CD8-positive, alpha-beta T cell (primary cell): ENCODE measurements at places on chromosomes 13 and 19.
A peak's percentile ranks its signal among the peaks of the same experiment; 100 is the strongest.

DNA sequence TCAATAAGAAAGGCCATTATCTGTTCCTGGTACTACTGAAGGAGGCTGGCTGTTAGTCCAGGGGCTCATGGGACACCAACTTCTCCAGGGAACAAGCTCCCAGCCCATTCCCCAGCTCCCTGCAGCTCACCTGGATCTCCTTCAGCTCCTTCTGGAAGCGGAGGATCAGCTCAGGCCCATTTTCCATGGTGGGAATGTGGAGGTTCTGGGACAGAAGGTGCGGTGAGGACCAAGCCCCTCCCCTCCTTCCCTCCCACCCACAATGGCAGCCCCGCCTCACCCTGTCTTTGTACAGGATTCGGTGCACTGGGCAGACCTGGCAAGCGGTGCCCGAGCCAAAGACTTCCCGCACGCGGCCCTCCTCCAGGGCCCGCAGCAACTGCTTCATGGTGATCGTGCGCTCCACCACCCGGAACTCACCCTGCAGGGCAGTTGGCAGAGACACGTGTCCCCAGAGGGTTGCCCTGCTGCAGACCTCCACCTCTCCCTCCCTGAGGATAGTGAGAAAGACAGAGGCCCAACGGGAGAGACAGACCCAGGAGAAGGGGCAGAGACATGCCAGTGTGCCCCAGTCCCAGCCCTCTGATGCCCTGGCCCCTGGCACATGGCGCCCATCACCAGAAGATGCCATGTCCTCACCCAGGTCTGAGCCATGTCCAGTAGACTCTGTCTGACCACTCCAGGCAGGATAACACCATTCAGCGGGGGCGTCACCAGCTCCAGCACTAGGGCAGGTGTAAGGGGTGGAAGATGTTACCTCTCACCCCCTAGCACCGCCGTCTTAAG lies 14.3 kb downstream of the BCAT2 start:
- DNase-seq, result no peak

DNA sequence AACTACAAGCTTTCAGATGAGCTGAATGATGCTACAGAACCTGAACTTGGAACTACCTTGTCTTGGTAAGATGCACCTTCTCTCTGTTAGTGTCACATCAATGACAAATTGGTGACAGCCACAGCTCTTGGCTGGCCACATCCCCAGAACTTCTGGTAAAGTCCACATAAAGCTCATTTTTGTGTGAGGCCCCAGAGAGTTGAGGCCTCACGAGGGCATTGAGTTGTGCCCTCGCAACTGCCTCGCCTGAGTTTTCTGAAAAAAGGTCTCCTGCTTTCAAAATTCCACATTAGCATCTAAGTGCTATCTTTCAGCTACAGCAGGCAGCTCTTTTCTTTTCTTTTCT lies 42.6 kb downstream of the MRPL57 start:
- DNase-seq, result no peak

GRCh38 chr13:94433055-94433961 lies 46.2 kb downstream of the DCT start:
- no peak for DNase-seq

- no peak for DNase-seq
Measured at GRCh38 chr13:97492257-97492656, 58.3 kb downstream of the RAP2A start.

GRCh38 chr19:49930483-49931011 lies 1.2 kb upstream of the NUP62 start:
- DNase-seq, result no peak

DNA sequence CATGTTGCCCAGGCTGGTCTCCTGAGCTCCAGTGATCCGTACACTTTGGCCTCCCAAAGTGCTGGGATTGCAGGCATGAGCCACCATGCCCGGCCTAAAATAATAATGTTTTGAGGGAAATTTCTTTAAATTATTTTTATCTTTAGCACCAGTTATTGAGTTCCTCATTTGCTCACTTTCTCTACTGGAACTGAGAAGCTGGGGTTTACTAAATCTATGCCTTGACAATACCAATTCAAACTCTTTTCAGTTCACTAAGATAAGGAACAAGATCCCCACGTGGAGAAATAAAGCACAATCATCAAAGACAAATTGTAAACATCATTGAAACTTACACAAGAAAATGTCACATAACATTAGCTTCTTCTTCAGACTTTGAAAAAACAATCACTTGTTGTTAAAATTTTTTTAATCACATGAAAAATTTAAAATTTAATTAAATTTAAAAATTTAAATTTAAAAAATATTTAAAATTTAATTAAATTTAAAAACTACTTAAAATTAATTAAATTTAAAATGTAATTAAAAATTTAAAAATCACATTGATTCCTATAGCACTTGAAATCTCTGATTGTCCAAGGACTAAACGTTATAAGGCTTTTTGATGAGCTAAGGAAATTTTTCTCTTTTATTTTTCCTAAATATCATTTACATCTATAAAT lies 25.2 kb upstream of the XPO4 start:
- DNase-seq, result no peak

DNA sequence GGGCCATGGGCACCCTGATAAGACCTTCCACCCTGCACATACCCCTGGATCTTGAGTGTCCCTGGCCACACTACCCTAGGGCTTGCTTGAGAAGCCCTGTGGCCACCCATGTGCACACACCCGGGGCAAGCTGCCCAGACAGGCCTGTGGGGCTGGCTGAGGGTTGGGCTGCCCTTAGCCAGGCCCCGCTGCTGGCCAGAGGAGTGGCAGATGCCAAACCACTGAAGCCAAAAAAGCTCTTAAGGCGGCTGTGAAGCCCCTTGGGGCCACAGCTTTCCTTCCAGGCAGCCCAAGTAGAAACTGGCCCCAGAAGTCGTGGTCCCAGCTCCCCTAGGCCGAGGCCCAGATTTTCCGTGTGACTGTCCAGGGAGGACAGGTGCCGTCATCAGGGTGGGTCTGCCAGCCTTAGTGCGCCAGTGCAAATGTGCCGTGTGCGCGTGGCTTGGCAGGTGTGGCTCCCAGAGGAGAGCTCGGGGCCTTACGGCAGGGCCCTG lies 14.8 kb downstream of the CEBPG start:
- DNase-seq, result no peak

DNA sequence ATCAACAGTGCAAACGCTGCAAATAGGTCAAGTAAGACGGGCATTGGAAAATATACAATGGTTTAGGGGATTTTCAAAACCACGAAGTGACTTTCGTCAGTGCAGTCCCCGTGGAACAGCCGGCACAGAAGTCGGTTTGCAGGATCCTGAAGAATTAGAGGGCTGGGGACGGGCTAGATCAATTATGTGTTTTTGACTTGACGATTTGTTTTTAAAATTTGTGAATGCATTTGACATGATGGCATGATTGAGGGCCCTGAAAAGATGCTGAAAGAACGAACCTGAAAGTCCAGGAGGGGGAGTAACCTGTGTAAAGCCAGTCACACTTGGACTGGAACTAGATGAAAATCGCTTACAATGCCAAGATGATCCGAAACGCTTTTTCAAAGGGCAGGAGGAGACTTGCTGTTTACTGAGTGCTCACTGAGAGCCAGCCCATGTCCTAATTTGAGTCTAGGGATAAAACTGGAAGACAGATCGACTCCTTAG lies 8.9 kb upstream of the DGKH start:
- DNase-seq, result peak; percentile 55

DNA sequence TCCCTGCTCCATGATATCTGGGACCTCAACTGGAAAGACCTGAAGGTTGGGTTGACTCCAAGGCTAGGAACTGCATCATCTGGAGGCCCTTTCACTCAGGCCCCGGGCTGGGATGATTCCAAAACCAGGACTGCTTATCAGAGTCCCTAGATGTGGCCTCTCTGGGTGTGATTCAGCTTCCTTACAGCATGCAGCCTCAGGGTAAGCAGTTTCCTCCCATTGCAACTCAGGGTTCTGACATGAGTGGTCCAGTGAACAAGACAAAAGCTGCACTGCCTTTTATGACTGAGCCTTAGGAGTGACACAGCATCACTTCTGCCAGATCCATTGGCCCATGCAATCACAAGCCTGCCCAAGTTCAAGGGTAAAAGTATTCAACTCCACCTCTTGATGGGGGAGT lies 502.8 kb downstream of the COG6 start:
- DNase-seq, result no peak

DNA sequence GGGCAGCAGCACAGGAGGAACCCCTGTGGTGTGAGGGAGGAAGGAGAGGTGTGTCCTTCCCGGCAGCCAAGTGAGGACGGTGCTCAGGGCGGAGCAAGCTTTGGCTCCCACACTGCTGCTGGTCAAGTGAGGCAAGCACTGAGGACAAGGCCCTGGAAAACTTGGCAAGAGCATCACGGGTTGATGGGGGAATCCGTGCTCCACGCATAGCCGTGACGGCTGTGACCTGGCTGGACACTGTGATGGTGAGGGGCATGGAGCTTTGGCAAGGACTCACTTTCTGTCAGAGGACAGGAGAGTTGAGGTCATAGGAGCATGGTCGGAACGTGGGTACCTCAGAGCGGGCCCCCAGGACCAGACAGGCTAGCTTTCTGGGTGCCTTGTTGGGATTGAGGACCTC lies 29.0 kb upstream of the SLC15A1 start:
- no peak for DNase-seq

DNA sequence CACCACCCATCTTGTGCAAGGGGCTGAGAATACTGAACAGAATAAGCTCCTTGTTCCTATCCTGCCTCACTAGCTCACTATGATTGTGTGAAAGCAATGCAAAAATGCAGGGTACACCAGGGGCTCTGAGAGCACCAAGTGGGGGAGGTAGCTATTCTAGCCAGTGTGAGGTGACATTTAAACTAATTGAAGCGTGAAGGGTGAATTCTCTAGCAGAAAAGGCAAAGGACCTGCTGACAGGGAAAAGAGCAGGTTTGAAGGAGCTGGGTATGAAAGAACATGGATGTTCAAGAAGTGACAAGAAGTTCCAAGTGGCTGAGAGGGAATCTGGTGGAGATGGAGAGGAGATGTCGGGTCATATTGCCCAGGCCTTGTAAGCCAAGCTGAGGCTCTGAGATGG lies 64.2 kb downstream of the SIAH3 start:
- DNase-seq, result no peak

GRCh38 chr13:46489586-46490023 lies 63.4 kb upstream of the LRCH1 start:
- DNase-seq, result no peak

GRCh38 chr19:38975214-38975860 lies at the start of gene FBXO17:
Gene FBXO17 (minus strand): TSS chr19:38975742. CDS start chr19:38950319, 25,423 bp downstream.
- no peak for DNase-seq

GRCh38 chr13:87536499-87536898 lies 134.7 kb upstream of the SLITRK5 start:
- DNase-seq, result no peak

GRCh38 chr13:25692099-25692498 lies 320.3 kb downstream of the ATP8A2 start:
- DNase-seq, result no peak

- no peak for DNase-seq
Measured at GRCh38 chr13:101570410-101570809, 117.9 kb downstream of the ITGBL1 start.

DNA sequence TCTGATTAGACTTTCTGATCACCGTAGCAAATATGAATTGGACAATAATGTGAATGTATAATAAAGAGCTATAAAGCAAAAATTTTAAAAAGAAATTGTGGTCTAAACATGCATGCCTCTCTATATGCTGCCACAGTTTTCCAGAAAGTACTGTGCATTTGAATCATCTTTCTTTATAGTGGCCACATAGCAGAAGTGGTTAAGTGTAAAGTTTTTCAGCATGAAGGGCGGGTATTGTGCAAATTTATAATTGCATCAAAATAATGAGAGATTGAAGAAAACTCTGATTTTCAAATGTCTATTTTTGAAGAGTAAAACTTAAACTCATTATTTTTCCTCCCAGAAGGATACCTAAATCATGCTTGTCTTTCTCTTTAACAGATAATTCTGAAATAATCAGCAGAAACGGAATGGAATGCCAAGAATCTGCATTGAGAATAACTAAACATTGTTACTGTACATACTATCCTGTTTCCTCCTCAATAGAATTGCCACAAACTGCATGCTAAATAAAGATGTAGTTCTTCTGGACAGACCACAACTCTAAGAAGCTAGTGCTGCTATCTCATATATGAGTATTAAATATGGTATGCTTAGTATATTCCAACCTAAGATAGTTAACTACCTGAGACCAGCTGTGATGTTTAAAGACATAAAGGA lies 42.9 kb upstream of the RAP2A start:
- DNase-seq, result no peak

- DNase-seq, result no peak
Measured at GRCh38 chr19:28582796-28583195, 630.2 kb downstream of the UQCRFS1 start.

DNA sequence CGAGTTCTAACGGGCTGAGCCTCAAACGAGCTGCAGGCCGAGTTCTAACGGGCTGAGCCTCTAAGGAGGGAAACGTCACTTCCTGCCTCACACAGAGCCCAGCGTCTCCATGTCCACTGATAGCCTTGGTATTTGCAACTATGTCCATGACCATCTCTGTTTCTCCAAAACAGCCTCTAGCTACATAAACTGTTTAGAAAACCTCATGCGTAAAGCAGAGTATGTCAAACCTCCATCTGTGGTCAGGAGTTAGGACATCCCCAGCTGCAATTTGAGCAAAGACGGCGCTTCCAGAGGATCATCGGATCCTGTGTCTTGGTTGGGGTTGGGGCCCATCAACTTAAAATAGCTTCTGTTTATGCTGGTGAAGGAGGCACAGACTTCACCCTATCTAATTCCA lies 20.8 kb downstream of the RASA3 start:
- DNase-seq, result peak; percentile 71

DNA sequence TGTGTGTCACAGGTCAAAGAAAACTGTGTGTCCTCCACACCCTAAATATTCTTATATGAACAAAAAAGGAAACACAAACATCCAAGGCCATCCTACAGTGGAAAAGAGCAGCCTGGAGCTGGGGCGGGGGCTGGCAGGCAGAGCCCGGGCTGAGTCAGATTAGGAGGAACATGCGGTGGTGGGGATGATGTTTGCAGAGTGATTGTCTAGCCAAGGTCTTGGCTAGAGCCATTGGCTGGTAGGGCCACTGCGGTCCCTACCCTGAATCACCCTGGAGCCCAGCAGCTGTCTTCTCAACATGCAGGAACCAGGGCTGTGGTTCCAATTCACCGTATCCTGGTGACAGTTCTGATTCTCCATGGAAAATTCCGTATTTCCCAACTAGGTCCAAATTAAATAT lies 439.5 kb downstream of the FGF9 start:
- no peak for DNase-seq

DNA sequence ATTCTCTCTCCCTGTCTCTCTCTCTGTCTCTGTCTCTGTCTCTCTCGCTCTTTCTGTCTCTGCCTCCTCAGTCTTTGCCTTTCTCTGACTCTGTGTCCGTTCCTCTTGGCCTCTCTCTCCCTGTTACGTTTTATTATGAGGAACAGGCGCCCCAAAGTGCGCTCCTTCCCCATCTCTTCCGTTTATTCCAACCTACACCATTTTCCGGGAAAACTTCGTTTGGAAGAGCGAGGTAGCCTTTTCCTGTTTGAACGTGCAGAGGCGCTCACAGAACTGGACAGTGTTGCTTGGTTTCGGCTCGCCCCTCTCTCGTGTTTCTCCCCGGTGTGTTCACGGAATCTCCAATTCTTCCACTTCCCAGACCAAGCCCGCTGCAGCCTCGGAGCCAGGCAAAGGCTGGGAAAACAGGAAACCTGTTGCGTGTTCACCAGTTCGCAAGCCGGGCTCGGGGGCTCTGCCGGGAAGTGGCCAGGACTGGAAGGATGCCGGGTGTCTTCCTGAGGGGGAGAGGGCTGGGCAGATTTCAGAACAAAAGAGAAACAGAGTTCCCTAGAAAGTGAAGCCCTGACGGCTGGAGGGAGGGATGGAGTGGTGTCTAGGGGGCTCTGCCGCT lies 605 bp downstream of the TMEM255B start:
- no peak for DNase-seq

- no peak for DNase-seq
Measured at GRCh38 chr13:44232774-44233173, 140.8 kb upstream of the SERP2 start.

- DNase-seq, result no peak
Measured at GRCh38 chr19:54451331-54451871, 2.4 kb downstream of the LENG8 start.
